ENCODE measurements at places on chromosomes 5 and 9.

GRCh38 chr5:145680767-145681166 lies 154.4 kb downstream of the PRELID2 start:
- no peak overlapping the region for H3K4me3 ChIP-seq
- H3K36me3 ChIP-seq, result no peaks in the 10 kb centered on the region
- H3K27ac ChIP-seq, result no peak overlapping the region
- DNase-seq, result no peak

DNA sequence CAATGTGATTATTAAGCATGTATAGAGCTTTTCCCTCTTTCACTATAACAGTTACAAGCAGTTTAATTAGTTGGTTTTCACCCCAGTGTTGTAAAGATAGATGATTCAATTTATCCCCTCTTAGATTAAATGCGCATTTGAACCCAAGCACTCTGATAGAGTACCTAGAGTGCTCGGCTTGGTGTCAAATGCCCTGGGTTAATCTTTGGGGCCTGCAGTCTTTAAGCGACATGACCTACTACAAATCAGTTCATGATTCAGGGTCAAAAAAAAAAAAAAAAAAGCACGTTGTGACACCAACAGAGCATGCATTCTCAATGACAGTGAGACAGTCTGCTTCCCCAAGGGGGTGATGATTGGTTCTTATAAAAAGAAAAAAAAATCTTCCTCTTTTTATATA lies 375.3 kb downstream of the BRINP1 start:
- H3K4me1 ChIP-seq, result no peaks in the 10 kb centered on the region
- no peak for DNase-seq
- H3K27ac ChIP-seq, result no peak overlapping the region

DNA sequence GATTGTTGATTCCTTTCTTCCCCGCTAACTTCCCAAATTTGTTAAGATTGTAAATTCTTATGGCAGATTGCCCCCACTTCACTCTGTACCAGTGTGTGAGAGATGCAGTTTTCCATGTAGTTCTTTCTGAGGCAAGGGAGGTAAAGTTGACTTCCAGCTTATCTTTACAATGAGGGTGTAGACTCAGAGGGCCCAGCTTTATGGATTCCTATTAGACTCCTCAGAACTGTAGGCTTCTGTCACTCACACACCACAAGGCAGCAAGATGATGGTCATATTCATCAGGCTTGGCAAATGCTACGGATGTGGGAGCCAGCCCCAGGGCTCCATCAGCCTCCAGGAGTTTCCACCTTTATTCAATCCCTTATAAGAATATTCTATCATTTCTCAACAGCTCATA lies 461.9 kb upstream of the KLF4 start:
- no peak for DNase-seq
- no peak overlapping the region for H3K27ac ChIP-seq
- H3K36me3 ChIP-seq, result no peaks in the 10 kb centered on the region

DNA sequence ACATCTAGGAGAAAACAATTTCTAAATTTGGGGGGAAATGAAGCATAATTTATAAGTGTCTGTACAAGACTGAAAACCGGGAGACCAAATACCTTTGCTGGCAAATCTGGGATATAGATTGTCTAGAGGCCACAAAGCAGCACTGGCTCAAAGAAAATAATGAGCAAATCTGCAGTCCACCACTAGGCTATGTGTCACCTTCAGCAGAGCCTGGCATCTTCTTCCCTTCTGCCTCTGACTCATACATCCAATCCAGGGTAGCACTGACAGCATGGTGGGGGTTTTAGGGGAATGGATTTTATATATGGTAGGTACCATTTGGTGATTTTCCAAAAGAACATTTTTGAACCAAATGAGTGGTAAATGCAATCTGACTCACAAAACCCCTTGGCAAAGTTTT lies 12.8 kb downstream of the FAM81B start:
- H3K27ac ChIP-seq, result no peak overlapping the region
- 0 out of 2 replicates have a peak, but pooled peaks cover 1% of the 10 kb centered on the region for H3K27me3 ChIP-seq
- no peak overlapping the region for H3K4me3 ChIP-seq
- no peaks in the 10 kb centered on the region for H3K4me1 ChIP-seq

Measured in Caco-2 (cell line).